ENCODE measurements at places on chromosomes 16 and 17. TPM values are rescaled to one million over a fixed set of nuclear protein-coding genes. Genes with fewer than 3 reads are reported as not detected.

GRCh38 chr16:77271532-77272426 lies 72.6 kb downstream of the SYCE1L start:
- DNase-seq, result no peak

The PRR11 gene
- total RNA-seq, result 8.5 TPM

DNA sequence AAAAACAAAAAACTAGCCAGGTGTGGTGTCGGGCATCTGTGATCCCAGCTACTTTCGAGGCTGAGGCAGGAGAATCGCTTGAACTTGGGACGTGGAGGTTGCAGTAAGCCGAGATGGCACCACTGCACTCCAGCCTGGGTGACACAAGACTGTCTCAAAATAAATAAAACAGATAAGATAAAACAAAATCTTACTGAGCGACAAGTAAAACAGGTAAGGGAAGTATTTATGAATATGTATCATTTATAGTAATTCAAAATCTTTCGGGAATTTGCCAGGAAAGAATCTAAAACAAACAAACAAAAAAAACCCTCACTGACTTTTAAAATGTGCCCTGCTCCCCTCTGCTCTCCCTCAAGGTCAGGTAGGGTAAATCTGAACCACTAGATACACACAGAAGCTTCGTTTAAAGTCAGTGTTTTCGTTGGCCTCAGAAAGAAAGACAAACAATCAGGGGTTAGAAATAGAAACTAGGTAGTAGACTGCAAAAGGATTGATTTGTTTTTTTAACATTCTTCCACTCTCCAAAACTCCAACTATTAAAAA lies 2.1 kb downstream of the PRPSAP1 start:
- DNase-seq, result no peak

DNA sequence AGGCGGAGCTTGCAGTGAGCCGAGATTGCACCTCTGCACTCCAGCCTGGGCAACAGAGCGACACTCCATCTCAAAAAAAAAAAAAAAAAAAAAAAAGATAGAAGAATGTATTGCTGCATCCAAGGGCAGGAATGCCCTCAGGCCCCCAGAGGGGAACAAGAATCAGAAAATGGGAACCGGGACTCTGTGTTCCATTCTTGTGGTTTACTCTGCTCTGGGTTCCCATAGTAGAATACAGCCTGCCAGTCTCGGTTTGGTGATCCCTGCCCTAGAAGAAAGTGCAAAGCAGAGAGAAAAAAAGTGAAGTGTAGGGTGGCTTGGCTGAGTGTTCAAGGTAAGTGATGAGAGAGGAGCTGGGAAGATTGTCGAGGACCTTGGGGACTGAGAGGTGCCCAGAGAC lies 27.4 kb upstream of the KDM6B start:
- DNase-seq, result no peak

GRCh38 chr16:471353-472198 lies 46.1 kb downstream of the RAB11FIP3 start:
- DNase-seq, result no peak
